Mucosa of gallbladder (tissue), 1 donor: ENCODE measurements at places on chromosomes 1 and 21.

GRCh38 chr1:200139661-200140250, 112.2 kb downstream of the NR5A2 start:
- no peak for DNase-seq

DNA sequence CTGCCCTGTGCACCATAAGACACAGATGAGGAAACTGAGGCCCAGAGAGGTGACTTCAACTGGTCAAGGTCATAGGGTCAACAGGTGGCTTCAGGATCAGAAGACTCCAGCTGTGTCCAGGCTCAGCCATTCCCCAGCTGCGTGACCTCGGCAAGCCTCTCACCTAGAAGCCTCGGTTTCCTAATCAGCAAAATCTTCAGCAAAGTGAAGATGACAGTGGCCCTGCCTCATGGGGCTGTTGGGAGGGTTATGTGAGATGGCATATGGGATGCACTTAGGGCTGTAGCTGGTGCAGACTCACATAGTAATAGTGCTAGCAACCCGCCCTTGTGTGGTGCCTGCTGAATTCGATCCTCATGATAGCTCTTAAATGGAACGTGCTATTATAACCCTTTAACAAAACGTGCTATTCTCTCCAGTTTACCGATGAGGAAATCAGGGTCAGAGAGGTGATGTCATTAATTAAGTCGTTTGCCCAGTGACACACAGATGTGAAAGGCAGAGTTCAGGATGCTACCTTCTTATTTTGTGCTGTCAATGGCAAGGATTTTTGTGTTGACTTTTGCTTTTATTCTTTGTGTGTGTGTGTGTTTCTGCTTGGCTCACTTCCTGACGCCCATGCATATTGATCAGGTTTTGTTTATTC, 472.9 kb downstream of the MATN1 start:
- DNase-seq = no peak

GRCh38 chr1:75725266-75725665, 757 bp downstream of the ACADM start:
- DNase-seq = no peak

DNA sequence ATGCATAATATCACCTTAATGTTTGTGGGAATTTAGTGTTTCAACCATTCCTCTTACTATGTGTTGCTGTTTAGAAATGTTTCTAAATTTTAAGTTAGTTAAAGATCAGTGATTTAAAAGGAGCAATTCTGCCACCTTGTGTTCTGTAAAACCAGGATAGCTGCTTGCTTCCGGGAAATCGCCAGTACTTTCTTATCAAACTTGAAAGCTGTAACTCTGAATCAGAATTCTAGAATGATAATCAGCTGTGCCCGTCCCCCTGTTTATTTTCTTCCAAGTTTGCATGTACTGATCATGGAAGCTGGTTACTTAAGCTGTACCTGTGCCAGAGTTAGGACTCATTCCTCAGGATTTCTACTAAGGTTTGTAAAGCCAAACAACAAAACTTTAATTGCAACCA, 656.4 kb downstream of the LTN1 start:
- DNase-seq = peak; percentile 21

GRCh38 chr1:240099329-240099728, 7.6 kb downstream of the FMN2 start:
- no peak for DNase-seq

DNA sequence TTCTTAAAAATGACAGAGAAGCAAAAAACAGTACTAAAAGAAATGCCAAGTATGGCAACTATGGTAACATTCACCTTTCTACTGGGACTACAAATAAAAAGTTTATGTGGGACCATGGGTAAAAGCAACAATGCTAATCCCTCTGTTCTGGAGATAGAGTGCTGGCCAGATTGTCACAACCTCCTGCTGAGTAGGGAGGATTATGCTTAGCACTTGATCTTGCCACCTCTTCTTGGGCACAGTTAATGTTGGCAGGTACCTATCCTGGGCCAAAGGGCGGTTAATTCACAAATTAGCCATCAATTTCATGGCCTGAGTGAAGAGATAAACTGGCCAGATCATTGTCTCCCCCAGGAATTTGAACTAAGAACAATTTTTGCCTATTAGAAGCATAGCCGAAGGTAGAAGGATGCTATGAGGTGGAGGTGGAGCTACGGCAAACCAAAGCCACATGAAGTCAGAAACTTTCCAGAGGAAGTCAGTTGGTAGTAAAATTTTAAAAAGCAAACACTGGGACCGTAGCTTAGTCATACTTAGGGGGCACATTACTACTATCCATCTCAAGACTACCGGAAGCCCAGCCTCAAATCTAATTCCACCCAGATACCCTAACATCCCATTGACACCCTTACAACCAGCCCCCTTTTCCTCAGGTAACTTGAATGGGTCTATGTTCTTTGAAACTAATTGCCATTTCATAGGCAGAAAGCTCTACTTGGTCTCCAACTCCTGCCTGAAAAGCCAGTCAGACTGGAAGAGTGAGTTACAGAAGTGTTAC, 2.7 kb downstream of the SCYL3 start:
- DNase-seq = no peak

- DNase-seq = no peak
These were observed 2.2 kb downstream of the IER5 start for GRCh38 chr1:181090641-181091126.

GRCh38 chr1:235776396-235776795, 90.3 kb downstream of the LYST start:
- no peak for DNase-seq

DNA sequence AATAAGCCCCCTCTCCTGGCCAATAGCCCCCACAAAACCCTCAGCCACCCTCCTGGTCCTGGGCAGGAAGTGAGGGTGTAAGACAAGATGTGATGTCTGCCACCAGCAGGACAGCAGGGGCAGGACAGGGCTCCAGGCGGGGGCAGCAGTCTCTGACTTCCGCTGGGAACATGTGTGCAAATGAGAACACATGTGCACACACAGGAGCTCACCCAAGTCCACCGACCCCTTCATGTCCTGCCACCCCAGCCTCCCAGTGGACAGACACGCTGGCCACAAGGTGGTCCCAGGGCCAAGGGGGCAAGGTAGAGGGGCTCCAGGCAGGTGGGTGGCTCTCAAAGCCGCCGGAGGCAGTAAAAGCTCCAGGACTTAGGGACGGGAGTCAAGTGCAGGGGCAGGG, 60.1 kb downstream of the KCNAB2 start:
- DNase-seq = no peak

- DNase-seq = no peak
These were observed 205.6 kb downstream of the RHOU start for GRCh38 chr1:228940926-228941325.

- no peak for DNase-seq
These were observed 493.7 kb upstream of the PLXNA2 start for GRCh38 chr1:208737922-208738321.

GRCh38 chr1:228434689-228435088, 18.0 kb upstream of the TRIM17 start:
- no peak for DNase-seq

DNA sequence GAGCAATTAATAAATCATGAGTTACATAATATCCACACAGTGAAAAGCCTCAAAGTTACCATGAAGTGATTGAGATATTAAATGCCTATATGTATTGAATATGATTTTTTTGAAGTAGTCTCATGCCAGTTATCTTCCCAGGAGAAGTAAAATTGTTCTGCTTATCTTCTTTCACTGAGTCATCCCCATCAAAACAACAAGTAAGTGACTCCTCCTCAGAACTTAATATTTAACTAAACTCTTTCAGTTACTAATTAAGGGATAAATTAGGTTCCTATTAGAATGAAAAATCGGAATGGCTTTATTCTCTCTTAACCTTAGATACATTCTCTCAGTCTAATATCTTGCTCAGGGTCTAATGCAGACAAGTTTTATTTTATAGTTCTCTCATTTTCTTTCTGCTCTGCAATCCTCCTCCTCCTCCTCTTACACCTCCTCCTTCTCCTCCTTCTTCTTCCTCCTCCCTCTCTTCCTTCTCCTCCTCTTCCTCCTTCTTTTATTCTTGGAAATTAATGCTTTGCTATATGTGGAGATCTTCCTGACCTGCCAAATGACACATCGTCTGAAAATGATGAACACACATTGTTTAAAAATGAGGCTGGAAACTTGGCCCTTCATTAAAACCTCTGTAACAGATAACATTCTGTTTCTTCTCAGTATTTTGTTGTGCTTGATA, 110.9 kb downstream of the RUNX1 start:
- no peak for DNase-seq

- no peak for DNase-seq
These were observed 1.4 kb downstream of the PLEKHN1 start for GRCh38 chr1:967466-968343.
